ENCODE measurements at places on chromosomes 1 and 21.
A peak's percentile ranks its signal among the peaks of the same experiment; 100 is the strongest.

DNA sequence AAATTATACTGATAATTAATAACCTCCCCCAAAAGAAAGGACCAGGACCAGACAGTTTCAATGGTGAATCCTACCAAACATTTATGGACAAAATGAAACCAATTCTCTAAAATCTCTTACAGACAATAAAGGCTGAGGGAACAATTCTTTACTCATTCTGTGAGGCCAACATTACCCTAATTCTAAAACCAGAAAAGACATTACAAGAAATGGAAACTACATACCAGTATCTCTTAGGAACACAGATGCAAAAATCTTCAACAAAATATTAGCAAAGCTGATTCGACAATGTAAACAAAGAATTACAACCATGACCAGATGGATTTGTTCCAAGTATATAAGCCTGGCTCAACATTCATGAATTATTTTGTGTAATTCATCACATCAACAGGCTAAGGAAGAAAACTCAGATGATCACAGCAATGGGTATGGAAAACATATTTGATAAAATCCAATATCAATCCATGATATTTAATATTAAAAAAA lies 8.6 kb downstream of the TMED5 start:
- DNase-seq, result no peak

DNA sequence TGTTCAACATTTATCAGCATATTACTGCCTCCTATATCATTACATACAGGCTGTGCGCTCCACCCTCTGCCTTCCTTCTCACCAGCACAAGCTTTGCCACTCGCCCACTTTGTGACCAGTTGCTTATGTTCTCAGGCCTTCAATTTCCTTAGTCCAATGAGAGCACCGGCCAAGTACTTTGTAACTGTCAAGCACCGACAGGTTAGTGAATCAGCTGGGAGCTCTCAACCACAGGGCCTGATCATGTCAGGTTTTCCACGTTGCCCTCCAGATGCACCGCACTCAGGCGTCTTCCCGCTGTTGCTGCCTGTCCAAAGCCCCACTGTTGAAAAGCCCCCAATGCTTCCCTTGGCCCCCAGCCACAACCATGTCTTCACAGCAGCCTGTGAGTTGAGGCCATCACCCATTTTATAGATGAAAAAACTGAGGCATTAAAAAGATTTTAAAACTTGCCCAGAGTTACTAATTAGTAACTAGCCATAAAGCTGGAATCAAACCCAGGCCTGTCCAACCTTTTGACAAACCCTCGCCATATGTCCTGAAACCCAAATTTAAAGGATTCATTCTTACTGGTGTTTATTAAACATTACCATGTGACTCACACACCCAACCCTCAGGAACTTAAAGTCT lies 3.4 kb upstream of the KCNN3 start:
- no peak for DNase-seq

- DNase-seq, result no peak
Observed at GRCh38 chr1:184558691-184559090, 171.9 kb downstream of the C1orf21 start.

- DNase-seq, result no peak
Observed at GRCh38 chr1:116310180-116310579, 62.9 kb upstream of the ATP1A1 start.

DNA sequence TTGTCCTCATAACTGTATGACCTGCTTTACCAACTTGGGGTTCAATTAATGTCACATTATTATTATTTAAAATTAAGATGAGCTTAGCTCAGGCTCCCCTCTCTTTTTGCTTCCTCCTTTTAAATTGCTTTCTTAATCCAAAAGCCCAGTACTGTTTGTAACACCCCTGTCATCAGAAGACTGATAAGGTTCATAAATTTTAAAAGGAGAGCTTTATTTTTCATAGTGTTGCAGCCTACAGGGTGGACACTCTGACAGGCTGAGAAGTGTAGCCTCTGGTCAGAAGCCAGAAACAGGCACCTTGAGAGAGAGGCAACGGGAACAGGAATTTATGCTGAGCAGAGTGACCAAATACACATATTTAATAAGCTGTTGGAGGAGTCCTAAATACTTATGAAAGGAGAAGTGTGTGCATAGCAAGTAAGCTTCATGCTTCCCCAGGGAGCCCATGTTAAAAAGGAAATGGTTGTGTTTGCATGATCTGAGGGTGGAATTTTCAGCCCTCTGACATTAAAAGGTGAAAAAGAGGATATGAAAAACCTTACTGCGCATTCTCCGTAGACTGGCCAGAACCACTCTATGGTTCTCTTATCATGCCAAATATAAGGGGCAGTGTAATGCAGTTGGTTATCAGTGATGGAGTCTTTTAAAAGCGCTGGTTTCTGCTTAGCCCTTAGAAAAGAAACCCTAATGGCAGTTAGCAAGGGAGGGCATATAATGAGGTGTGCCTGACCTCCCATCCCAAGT lies 30.5 kb upstream of the FGGY start:
- DNase-seq, result peak; percentile 73

DNA sequence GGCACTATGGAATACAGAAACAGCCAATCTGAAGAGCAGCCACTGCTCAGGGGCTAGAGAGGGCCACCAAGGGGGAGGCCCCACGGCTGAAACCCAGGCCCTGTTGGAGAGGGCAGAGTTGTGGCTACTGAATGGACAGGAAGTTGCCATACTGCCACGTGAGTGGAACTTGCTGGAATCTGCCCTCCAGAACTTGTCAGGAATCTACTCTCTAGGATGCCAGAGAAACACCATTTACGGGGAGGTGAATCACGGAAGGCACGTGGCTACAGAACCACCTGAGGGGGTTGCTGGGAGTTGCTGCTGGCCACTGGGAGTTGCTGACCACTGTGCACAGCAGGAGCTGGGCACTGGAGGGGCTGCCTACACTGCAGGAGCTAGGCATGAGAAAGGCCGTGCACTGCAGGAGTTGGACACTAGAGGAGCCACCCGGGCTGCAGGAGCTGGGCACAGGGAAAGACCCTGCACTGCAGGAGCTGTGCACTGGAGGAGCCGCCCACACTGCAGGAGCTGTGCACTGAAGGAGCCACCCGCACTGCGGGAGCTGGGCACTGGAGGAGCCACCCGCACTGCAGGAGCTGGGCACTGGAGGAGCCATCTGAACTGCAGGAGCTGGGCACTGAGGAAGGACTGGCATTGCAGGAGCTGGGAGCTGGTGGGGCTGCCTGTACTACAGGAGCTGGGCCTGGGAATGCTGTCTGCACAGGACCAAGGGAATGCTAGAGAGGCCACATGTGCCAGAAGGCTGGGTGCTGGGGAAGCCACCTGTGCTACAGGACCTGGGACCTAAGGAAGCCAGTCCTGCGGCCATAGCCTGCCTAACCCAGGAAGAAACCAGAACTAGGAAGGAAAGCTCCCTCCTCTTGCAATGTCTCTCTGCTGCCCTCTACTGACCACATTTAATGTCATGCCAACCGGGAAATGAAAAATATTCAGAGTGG lies 343.4 kb downstream of the MATN1 start:
- DNase-seq, result peak; percentile 77

DNA sequence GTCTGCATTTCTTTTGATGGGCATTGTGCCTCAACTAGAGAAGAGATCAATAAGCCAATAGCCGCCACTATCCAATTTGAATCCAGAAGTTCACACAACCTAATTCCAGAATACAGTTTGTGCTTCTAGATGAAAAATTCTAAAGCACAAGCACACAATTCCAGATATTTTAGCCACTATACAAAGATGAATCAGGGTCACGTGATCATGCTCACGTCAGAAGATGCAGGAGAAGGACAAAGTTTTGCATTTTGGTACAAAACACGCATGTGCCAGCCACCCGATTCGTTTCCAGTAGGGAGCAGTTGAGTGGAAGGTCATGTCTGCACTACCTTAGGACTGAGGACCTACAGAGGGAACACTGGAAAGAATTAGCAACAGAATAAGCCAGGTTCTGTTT lies 3.6 kb downstream of the KCNJ15 start:
- no peak for DNase-seq

GRCh38 chr1:153752571-153753195 lies 22.5 kb upstream of the SLC27A3 start:
- no peak for DNase-seq
